Body of pancreas (tissue), 4 donors: ENCODE measurements at places on chromosomes 11 and 22. TPM values are rescaled to one million over a fixed set of nuclear protein-coding genes. Genes with fewer than 3 reads are reported as not detected.

- no peak overlapping the region for H3K27ac ChIP-seq
- no peaks in the 10 kb centered on the region for H3K27me3 ChIP-seq
- no peaks in the 10 kb centered on the region for H3K36me3 ChIP-seq
- no peak for DNase-seq
- H3K4me1 ChIP-seq, result no peaks in the 10 kb centered on the region
Observed at GRCh38 chr11:28284196-28284595, 176.0 kb downstream of the METTL15 start.

DNA sequence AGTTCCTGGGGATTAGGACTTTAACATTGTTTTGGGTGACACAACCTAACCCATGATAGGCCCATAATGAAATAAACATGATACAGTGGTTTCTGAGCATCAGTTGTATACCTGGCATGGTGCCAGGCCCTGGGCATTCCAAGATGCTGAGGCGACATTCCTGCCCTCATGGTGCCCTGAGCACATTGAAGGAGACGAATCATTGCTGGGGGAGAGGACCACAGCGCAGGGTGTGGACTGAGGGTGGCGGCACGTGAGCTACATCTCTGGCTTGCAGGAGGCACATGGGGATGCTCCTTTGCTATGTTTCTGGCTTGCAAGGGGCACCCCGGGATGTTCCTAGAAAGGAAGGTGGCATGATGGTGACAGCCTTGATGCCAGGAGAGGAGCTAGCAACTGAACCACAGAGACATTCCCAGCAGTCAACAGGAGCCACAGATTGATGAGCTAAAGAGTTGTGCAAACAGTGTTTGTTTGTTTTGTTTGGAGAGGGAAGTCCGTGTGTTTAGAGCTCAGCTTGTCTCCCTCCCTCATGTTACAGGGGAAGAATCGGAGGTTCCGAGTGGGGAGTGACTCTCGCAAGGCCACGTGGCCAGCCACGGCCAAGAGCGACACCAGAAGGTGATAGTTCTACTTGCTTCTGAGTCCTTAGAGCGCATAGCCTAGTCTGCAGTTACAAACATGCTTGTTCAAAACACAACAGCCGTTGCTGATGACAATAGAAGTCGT lies 106.4 kb downstream of the MIAT start:
- no peaks in the 10 kb centered on the region for H3K4me1 ChIP-seq
- peak; percentile 9 for DNase-seq
- H3K4me3 ChIP-seq, result no peak overlapping the region

DNA sequence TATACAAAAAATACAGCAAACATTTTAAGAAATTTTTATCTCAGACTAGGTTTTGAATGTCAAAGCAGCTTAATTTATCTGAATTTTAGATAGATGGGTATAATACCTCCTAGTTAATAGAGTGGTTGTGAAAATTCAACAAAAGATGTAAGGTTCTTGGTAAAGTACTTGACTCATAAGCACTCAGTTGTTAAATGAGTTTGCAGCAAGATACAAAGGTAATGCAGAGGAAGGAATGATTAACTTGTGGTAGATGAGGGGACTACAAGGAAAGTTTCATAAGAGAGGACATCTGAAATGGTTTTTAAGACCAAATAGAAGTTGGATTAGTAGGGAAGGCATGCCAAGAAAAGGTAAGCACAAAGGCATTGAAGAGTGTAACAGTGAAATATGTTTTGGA lies 37.4 kb downstream of the PPME1 start:
- no peak for DNase-seq
- H3K4me3 ChIP-seq, result no peak overlapping the region
- no peaks in the 10 kb centered on the region for H3K36me3 ChIP-seq
- no peaks in the 10 kb centered on the region for H3K27me3 ChIP-seq
- H3K27ac ChIP-seq, result no peak overlapping the region
- H3K4me1 ChIP-seq, result no peaks in the 10 kb centered on the region

The EFCAB6 gene
- total RNA-seq, result 4.4 TPM

DNA sequence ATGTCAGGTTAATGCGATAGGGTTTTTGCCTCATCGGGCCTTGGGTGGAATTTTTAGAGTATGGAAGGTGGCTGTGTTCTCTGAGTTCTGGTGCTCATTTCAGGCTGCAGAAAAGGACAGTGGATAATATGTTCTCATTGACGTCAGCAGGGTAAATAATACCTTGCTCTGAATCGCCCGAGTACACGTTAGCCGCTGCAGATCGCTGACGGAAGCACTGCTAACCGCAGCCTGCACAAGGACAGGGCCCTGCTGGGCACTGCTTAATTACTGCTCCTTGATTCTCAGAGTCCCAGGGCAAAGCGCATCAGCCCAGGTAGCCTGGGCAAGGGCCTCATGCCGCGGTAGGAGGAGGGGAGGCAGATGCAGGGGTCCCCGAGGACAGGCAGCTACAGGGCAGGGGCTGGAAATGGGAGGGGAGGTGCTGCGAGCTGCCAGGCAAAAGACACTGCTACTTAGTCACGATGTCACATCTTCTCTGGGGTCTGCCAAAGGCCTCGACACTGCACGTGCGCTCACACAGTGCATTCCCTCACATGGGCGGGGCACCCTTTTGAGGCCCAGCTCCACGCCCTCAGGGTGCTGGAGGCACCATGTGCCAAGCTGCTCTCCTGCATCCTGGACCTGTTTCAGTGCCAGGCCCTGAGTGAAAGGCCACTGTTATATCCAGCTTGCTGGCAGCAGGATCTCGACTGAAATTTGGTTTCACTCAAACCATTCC lies 35.2 kb downstream of the PPP2R1B start:
- peak; percentile 70 for DNase-seq
- H3K36me3 ChIP-seq, result no peaks in the 10 kb centered on the region

The FGF3 gene
- not detected for total RNA-seq

The RFPL3 gene
- not detected for total RNA-seq

DNA sequence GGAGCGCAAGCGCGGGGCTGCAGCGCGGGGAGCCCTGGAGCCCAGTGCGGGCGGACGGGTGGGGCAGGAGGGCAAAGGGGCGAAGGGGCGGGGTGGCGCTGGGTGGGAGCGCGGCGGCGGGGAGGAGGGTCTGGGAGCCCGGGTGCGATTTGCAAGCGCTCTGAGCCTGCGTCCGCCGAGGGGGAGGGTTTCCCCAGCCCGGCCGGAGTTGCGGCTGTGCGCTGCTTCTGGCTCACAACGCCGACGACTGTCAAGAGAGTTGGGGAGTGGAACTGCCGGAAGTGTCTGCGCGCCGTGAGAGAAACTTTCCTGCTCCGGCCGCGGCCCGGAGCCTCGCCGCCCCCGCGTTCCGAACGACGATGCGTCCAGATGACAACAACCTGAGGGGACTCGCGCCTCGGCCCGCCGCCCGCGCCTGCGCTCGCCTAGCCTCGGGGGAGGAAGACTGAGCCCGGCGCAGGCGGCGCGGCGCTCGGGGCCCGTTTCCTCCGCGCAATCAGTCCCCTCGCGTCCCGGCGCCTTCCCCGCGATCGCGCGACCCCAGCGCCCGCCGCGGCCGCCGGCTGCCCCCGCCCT lies at the start of gene ARHGAP42:
Gene ARHGAP42 (plus strand): TSS at position 235 of the 576 bp plus-strand sequence. CDS start 391 bp downstream, outside the sequence.
- H3K27me3 ChIP-seq, result no peaks in the 10 kb centered on the region
- DNase-seq, result peak; percentile 58
- H3K4me3 ChIP-seq, result peak within 1 kb of the TSS; percentile 36
- peaks cover 11% of the 10 kb centered on the region for H3K4me1 ChIP-seq
- peak within 1 kb of the TSS; percentile 10 for H3K27ac ChIP-seq
- no peaks in the 10 kb centered on the region for H3K36me3 ChIP-seq
